ENCODE measurements at places on chromosomes 7 and 10. TPM values are rescaled to one million over a fixed set of nuclear protein-coding genes. Genes with fewer than 3 reads are reported as not detected.

The CPA4 gene
- total RNA-seq, result not detected

DNA sequence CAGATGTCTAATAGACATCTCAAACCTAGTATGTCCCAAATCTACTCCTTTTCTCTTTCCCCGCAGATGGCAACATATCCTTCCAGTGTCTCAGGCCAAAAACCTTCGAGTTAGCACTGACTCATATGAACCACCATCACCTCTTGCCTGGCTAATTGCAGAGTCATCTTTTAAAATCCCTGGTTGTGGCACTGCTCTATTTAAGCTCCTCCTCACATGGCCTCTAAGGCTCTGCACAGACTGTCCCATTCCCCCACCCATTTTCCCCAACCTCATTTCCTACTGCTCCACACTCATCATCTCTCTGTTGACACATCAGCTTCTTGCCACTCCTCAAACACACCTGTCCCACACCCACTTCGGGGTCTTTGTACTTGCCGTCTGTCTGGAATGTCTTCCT is 16.8 kb upstream of the HBP1 start:
- no peak for DNase-seq

DNA sequence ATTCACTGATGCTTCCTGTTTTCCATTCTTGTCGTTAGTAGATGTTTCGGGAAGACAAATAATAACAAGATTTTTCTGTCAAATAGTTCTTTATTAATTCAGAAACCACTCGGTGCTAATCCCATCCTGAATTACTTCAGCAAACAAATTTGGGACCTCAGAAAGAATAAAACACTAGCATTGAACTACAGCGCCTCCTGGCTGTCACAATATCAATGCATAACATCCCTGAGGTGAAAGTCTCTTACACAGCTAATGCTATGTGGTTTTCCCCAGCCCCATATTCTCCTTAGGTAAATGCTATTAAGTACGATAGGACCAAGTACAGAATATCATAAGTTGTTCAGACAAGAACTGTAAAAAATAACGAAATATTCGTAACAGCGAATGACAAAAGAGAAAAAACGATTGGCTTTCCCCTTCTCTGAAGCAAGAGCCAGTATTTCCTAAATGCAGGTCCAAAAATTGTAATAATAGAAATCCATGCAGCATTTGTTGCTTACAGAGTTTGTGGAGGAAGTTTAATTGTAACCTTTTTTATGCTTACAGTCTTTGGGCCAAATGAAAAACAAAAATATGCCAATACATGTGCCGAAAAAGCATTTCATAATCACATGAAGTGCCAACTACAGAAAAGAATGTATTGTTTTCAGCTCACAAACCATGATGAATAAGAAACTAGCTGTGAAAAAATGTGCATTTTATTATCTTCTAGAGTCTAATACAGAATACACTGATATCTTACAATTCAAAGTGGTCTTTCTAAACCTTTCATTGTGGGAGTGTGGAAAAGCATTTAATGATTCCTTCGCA is 47.3 kb downstream of the MYPN start:
- DNase-seq, result peak; percentile 87

DNA sequence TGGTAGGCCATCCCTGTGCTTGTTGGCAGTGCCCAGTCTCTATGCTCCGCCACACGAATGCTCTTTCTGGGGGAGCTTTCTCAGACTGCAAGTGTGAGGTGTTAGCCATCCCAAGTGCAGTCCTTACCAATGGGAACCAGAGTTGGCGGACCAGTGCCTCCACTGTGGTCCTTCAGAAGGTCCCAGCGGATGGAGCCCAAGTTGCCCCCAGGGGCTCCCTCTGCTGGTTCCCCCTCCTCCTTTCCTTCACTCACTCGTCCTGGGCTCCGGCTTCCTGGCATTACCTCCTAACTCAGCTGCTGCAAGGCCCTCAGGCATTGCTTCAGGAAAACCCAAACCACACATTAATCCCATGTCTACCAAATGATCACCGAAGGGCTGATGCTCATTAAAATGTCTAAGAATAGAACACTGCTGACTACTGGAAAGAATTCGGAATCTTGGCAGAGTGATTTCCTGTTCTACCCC is 139.8 kb downstream of the CUBN start:
- peak; percentile 62 for DNase-seq

DNA sequence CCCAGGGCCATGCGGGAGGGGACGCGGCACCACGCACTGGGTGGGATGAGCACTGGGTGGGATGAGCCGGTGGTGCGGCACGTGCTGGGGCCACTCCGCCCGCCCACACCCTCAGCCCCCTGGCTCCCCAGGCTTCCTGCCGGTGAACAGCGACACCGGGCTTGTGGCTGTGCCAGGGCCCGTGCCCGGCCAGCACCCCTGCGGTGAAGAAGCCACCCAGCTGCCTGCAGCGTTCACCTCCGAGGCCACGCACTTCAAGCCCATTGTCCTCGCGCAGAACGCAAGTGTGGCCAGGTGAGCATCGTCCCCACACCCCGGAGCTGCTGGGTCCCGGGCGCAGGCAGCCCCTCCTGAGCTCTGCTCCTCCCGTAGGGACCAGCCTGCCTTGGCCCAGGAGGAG is 31.8 kb upstream of the UTF1 start:
- DNase-seq, result no peak

- peak; percentile 43 for DNase-seq
These were observed 106.2 kb upstream of the CELF2 start for GRCh38 chr10:10911471-10911921.

GRCh38 chr10:94092848-94093247 is 99.1 kb downstream of the PLCE1 start:
- no peak for DNase-seq

DNA sequence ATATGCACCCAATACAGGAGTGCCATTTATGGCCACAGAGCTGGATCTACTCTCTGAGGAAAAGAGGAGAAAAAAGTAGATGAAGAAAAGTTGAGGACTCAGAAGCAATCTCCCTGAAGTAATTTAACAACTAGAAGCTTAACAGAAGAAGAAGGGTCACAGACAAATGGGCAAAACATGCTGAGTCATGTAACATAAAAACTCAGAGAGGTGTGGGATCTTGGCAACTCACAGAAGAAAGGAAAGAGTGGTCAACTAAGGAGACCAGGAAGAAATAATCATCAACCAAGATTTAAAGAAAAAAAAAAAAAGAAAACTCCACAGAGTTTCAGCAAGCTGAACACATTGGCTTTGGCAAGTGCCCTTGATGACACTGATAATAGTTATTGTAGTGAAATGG is 51.8 kb upstream of the BET1 start:
- no peak for DNase-seq

The TECTB gene
- not detected for total RNA-seq

DNA sequence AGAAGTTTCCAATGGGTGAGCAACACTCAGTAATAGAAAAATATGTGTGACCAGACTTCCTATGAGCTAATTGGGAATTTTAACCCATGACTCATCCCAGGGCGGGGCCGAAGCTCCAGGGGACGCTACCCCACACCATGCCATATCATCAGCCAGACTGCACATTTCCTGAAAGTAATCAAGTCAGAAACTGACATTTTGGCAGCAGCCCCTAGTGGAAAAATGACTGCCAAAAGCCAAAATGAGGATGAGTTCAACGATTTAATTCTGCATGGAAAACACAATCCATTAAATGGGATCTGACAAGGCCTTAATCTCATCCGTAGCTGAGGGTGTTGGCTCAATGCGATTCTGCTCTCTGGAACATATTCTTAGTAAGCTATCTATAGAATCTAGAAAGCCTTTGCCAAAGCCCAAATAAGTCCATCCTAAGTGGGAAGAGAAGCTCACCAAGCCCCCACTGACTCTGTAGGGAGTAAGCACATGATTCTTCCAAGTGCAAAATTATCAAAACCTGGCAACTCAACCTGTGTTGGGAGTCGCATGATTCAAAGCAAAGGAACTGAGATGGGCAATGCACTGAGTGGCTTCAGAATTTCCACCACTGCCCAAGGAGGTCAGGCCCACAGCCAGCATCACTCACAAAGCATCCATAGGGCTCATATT is 93.1 kb upstream of the PDE1C start:
- no peak for DNase-seq

- DNase-seq, result no peak
These were observed 1.8 kb downstream of the STMP1 start for GRCh38 chr7:135664046-135664589.

The NUTM2B gene
- 0.35 TPM for total RNA-seq

DNA sequence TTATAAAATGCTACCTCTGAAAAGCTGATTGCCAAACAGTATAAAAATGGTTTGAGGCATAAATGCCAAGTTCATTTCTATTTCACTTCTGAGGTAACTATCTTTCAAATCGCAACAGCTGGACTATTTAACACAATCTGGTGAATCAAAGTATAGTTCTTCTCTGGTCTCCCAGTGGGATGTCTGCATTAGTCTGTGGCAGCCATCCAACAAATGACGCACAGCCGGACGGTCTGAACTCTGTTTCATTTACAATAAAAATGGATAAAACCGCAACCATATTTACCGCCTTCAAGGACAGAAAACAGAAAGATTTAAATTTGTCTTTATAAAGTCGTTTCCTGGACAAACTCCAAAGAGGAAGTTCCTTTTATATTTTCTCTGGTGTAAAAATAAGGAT is 41.9 kb downstream of the ENO4 start:
- no peak for DNase-seq

The CAMK2B gene
- not detected for total RNA-seq

The REEP3 gene
- 29.5 TPM for total RNA-seq

The ECHS1 gene
- total RNA-seq, result 87.8 TPM

DNA sequence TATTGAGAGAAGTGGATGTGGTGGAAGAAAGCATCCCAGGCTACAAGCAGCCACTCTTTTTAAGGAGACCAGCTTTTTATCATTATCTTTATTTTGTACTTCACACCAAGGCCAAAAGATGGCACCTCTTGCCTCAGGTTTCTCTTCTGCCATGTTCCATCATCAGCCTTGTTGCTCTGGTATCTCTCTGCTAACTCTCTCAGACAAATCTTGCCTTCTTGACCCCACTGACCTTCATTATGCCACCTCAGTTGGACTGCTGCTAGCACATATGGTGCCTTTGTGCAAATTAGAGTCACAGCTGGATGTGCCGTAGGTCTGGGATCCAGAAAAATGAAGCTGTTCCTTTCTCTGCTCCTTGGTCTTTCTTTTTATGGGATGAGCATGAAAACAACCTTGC is 47.1 kb upstream of the DYNC1I1 start:
- peak; percentile 43 for DNase-seq

The FAM149B1 gene
- 13.6 TPM for total RNA-seq

GRCh38 chr10:107430446-107430845 is 265.9 kb upstream of the SORCS1 start:
- DNase-seq, result no peak
